Activated CD4-positive, alpha-beta memory T cell treated with anti-CD3 and anti-CD28 coated beads, Interleukin-2, amount 10 ng/mL, durations not matched to agents 7 days and 5 days (primary cell): ENCODE measurements at places on chromosomes 1 and 21. TPM values are rescaled to one million over a fixed set of nuclear protein-coding genes. Genes with fewer than 3 reads are reported as not detected.

Gene CELA3A
- total RNA-seq = not detected

Gene SVBP
- 17.4 TPM for total RNA-seq

Gene RNU1-1
- total RNA-seq = 1,570 TPM

Gene GNG4
- 0.18 TPM for total RNA-seq

Gene FHAD1
- 0.18 TPM for total RNA-seq

Gene RGSL1
- total RNA-seq = not detected
